Suprapubic skin (tissue), 4 donors: ENCODE measurements at places on chromosomes 1 and 21.

- no peak for DNase-seq
These were observed 25.3 kb downstream of the USP25 start for GRCh38 chr21:15755125-15755524.

DNA sequence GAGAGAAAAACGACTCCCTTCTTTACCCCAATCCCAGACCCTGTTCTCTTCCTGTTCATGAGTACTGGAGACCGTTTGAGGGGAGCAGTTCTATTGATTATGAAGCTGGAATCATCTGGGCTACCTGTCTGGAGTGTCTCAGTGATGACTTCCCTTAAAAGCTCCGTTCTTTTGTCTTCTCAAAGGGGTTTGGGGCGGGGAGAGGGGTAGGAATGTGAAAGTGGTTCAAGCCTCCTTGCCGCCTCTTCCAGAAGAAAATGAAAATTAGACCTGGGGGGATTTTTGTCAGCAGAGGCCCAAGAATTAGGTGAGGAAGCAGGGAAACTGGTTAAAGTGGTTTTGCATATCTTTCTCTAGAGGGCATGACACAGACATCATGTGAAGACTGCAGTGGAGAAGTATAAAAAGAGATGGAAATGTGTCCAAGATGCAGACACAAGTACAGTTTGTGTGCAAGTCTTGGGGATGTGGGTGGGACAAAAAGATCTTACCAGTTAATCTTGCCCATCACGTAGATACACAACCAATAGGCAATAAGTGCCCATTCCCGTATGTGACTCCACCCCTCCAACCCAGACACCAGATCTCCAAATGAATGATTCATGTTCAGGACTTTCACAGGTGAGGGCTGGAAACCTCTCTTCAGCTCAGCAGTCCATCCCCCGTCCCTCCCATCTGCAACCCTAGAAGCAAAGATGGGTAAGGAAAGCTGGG, 470 bp upstream of the MTMR11 start:
- DNase-seq: no peak

DNA sequence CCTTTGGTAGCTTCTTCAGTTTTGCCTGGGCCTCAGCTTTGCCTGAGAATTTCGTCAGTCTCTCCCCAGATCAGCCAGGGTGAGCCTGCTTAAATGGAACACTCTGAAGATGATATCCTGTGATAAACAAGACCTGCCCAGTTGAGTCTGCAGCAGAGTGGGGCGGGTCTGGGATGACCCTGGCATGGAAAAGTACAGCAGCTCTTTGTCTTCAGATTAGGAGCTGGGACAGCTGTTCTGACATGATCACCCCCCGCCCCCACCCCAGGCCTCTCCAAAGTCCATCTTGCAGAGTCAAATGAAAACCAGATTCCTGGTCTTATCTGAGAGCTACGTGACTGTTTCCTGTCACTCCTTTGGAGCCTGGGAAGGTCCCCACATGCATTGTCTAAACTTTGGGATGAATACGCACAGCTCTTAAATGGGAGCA, 2.2 kb upstream of the TMEM51 start:
- no peak for DNase-seq

- DNase-seq: no peak
These were observed 40.4 kb downstream of the TARBP1 start for GRCh38 chr1:234438579-234438978.

DNA sequence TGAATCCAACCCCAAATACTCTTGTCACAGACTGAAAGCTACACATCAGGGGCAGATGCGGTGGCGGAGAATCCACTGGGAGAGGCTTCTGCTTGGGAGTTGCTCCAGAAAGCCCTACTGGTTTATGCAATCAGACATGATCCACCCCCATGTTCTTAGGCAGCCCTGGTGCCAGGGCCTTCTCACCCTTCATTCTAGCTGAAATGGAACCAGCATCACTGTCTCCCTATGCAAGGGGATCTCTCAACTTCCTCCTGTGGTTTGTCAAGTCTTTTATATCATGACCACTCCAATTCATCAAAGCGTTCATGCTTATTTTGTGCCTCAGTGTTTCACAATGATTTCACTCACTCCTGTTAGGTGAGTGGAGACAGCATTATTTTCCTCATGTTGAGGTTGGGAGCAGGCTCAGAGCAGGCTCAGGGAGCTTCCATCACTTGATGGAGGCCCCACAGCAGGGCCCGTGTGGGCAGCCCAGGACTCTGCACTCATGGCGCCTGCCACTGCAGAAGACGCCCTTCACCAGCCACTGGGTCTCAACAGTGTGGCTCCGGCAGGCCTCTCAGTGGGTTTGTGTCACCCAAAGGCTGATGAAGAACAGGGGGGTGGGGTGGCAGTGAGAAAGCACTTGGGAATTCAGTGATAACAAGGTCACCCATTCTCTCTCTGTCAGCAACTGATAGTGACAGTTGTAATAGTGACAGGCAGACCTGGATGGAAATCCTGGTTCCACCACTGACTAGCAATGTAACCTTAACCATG, 67.1 kb downstream of the CD58 start:
- DNase-seq: no peak

- DNase-seq: no peak
These were observed 1.6 kb downstream of the TLCD4 start for GRCh38 chr1:95118710-95119109.

- DNase-seq: no peak
These were observed 197.6 kb upstream of the DMRTA2 start for GRCh38 chr1:50620680-50621329.

DNA sequence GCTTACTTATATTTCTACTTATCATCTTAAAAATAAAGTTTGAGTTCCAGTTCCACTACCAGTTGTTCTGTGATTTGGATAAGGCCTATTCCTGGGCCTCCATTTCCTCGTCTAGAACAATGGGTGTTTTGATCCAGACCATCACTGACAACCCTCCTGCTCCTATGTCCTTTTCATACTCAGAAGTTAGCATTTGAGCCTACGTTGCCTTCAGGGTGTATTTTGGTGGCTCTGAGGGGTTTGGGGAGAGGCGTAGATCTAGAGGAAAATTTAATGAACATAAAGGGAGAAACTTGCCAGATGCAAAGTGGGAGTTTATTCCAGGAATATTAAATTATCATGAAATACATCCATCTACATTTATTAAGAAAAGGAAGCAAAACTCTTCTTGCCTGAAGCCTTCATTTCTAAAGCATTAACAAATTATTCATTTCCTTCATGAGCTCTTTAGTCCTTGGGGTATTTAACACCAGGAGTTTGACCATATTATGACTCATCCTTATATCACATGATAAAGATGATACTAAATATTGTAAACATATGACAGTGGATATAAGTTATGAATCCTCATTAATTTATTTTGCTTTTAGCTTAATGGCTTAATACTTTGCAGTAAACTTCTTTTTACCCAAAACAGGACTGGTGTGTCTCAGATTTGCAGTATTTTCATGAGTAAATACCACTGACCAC, 47.2 kb upstream of the SYT14 start:
- no peak for DNase-seq

DNA sequence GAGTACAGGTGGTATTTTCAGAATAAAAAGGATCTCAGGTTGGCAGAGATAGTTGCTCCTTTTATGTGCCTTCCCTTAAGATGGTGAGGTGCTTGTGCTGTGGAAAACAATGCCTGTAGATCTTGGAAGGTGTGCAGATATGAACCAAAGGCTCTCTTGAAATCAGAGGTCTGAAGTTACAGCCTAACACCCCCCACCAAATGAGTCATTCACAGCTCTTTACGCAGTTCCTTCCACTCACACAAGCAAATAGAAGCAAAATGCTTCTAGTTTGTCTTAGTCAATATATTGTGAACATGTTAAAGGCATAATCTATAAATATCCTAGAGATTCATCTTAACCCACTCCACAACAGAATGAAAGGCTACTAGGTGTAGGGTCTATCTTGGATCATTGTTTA, 128.9 kb upstream of the NR5A2 start:
- no peak for DNase-seq

GRCh38 chr1:181989261-181989920, 72.1 kb downstream of the ZNF648 start:
- no peak for DNase-seq

DNA sequence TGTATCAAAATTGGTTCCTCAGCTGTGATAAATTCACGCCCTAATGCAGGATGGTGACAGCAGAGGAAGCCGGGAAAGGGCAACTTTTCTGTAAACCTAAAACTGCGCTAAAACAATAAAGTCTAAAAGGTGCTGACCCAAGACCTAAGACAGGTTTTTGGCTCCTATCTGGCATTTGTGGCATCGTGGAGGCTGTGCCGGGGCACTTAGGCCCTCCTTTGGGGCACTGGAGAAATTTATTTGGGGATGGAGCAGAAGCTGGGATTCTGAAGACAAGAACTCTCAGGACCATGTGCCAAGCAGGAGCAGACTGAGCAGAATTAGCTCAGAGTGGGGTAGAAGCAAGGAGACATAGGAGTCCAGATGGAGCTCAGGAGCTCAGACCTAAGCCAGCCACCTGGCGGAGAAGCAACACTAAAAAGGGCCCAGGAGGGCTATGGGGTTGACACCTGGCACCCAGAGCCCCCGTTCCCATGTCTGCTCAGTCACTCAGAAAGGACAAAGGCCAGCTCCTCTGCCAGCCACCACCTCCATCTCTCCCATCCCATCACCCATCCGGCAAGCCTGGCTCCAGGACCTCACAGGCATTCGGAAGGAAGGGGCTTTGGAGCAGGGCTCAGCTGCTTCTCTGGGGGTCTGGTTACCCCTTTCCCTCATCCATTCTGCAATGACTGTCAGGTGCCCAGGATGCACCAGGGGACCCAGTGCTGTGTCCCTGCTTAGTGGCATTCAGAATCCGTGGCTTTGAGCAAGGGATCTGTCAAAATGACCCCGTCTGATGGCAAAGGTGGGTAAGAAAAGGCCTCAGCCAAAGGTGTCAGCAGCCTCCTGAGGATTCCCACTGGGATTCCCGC, 347.7 kb downstream of the NPHP4 start:
- DNase-seq: peak; percentile 56

DNA sequence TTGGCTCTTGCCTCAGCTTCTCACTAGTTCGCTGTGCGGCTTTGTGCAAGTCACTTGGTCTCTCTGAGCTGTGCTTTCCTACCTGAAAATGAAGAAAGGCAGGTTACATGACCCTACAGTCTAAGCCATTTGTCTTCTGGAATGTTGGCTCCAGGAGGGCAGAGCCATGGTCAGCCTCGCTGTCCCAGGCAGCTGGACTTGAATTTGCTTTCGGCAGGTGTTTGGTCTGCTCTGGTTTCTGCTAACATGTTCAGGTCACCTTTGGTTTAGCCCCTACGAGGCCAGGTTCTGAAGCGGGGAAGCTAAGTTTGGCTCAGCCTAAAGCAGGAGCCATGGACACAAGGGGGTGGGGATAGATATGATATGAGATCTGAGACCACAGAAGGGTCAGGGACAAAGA, 19.1 kb downstream of the LRRC38 start:
- DNase-seq: no peak

GRCh38 chr1:183168308-183168707, 17.8 kb upstream of the LAMC2 start:
- no peak for DNase-seq

GRCh38 chr1:94949681-94950661, 23.1 kb upstream of the CNN3 start:
- no peak for DNase-seq

- no peak for DNase-seq
These were observed 24.3 kb upstream of the BTG2 start for GRCh38 chr1:203281033-203281432.

- no peak for DNase-seq
These were observed 544.6 kb downstream of the AMY1C start for GRCh38 chr1:104294259-104294658.

- DNase-seq: peak; percentile 67
These were observed at the start of gene ZFP69 for GRCh38 chr1:40476924-40477677. TSS of gene ZFP69 (plus strand) at chr1:40477290. CDS start at chr1:40479362, 2,072 bp downstream.

- DNase-seq: no peak
These were observed 124.8 kb downstream of the ROR1 start for GRCh38 chr1:63898428-63899196.

GRCh38 chr1:245155272-245156040, 671 bp downstream of the KIF26B start:
- DNase-seq: no peak

- DNase-seq: no peak
These were observed 73.6 kb downstream of the ZNF281 start for GRCh38 chr1:200336101-200336845.

GRCh38 chr1:8155528-8156186, 129.5 kb upstream of the ERRFI1 start:
- no peak for DNase-seq

DNA sequence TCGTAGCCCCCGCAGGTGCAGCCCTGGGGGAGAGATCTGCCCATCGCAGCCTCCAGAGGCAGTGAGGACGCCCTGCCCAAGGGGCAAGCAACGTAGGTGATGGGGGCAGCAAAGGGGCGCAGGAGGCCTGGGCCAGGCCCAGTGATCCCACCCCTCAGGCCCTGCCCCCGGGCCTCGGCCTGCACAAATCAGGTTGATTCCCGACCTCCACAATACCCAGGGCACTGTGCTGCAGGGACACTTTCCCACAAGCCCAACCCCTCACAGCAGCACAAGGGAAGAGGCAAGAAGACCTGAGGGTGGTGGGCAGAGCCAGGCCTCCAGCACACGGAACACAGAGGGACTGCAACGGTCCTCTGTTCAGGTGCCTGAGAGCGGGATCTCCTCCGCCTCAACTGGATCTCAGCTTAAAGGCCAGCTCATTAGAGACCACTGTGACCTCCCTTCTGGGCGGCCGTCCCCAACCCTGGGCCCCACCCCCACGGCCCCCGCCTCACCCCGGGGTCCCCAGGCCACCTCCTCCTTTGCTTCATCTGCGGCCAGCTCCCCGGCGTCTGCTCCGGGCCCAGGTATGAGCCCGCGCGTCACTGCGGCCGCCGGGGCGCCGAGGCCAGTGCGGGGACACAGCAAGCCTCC, 812 bp upstream of the ARF1 start:
- DNase-seq: peak; percentile 73
